Stimulated activated memory B cell treated with anti-CD40 and anti-IgM and Interleukin-4, amounts not matched to agents 10 μg/mL and 1 μg/mL and 100 μg/mL, for 72 hours (primary cell): ENCODE measurements at places on chromosomes 11 and 22.

GRCh38 chr11:83970061-83970671 is 684.0 kb upstream of the CCDC90B start:
- peak; percentile 62 for ATAC-seq

- ATAC-seq = no peak
Measured at GRCh38 chr22:27620367-27621154, 181.0 kb downstream of the MN1 start.

GRCh38 chr11:2366276-2366675 is 10.8 kb upstream of the CD81 start:
- ATAC-seq = no peak

DNA sequence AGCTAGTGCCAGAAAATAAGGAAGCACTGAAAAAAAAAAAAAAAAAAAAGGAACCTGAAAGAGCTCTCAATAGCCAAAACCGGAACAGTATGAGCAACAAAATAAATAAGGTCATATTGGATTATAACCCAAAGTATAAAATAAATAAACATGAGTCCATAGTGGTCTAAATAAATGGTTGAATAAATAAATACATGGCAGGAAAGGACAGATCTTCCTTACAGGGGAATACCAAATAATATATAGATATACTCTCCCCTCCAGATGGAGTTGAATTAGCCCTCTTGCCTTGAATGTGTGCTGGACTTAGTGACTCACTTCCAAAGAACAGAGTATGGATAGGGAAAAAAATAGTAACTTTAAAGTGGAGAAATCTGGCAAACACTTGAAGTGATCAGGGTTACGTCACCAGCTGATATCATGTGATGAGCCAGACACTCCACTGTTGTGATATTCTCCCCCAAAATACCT is 14.3 kb upstream of the ARRB1 start:
- ATAC-seq = no peak

DNA sequence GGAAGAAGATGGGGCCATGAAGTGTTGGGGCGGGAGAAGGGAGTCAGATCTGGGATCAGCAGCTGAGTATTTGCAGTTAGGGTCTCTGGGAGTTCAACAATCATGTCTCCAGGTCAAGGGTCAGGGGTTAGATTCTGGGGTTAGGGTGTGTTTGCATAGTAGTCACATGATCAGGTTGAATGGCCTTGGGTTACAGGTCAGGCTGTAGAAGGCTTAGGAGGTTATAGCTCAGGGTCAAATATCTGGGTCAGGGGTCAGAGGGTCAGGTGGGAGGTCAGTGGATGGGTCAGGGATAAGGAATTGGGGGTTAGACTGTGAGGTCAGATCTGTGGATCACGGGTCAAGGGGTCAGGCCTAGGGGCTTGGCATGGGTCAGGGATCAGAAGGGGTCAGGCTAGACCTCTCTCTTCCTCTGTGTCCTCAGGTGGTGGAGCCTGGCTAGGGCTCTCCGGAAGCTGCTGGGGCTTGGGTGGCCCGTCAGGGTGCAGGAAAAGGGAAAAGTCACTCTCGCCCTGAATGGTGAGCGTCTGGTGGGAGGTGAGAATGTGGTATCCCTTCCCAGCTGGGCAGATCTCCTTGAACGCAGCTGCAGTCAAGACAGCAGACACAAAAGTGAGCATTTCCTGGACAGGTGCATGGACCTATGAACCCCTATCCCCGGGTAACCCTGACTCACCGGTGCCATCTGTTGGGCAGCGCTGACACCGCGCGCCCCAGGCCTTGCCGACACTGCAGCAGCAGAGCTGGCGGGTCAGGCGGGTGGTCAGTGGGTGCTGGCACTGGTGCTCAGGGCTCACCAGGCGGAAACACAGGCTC is 6.4 kb downstream of the LTBP3 start:
- peak; percentile 83 for ATAC-seq

- no peak for ATAC-seq
Measured at GRCh38 chr11:81829976-81830375, 903.7 kb downstream of the FAM181B start.

GRCh38 chr11:2306877-2307500 is 5.2 kb downstream of the TSPAN32 start:
- ATAC-seq = no peak

DNA sequence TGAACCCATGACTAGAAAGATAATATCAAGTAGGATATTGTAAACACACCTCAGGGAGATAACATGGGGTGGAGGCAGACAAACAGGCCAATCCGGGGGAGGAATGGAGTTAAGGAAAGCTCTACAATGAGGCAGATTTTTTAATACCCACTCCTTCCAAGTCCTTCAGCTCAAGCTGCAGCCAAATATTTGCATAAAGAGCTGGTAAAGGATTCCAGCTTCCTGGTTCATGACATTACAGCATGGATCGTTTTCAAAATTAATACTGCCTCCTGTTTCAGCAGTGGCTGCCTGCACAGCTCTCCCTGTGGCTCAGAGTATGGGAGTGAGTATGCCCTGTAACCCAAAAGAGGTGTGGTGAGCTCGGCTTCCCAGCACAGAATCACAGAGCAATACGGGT is 5.1 kb downstream of the POU2AF3 start:
- ATAC-seq = no peak

GRCh38 chr22:33579448-33580093 is 340.7 kb downstream of the LARGE1 start:
- ATAC-seq = peak; percentile 78

DNA sequence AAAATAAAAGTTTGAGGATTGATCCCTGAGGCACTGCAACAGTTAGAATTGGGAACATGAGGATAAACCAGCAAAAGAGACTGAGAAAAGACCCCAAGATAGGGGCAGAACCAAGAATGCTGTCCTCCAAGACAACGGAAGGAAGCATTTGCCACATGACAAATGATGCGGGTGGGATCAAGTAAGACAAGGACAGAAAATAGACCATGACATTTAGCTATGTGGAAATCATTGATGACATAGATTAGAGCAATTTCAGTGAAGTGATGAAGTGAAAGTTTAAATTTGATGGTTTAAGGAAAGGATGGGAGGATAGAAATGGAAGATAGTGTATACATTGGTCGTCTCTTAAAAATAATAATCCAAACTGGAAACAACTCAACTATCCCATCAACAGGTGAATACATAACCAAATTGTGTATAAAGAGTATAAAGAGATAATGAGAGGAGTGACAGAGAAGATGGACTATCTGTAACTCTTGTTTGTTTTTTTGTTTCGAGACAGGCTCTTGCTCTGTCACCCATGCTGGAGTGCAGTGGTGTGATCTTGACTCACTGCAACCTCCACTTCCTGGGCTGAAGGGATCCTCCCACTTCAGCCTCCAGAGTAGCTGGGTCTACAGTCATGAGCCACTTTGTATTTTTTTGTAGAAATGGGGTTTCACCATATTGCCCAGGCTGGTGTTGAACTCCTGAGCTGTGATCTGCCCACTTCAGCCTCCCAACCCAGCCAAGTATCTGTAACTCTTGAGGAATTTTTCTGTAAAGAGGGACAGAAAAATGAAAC is 48.7 kb upstream of the FDX1 start:
- ATAC-seq = no peak

- no peak for ATAC-seq
Measured at GRCh38 chr11:12377106-12377823, at the start of gene PARVA. PARVA (plus strand) TSS chr11:12377571; CDS start chr11:12377648, 77 bp downstream.

- ATAC-seq = peak; percentile 31
Measured at GRCh38 chr11:8959546-8960166, 4.6 kb downstream of the TMEM9B start.

- ATAC-seq = no peak
Measured at GRCh38 chr11:116262370-116262769, 510.4 kb downstream of the BUD13 start.

DNA sequence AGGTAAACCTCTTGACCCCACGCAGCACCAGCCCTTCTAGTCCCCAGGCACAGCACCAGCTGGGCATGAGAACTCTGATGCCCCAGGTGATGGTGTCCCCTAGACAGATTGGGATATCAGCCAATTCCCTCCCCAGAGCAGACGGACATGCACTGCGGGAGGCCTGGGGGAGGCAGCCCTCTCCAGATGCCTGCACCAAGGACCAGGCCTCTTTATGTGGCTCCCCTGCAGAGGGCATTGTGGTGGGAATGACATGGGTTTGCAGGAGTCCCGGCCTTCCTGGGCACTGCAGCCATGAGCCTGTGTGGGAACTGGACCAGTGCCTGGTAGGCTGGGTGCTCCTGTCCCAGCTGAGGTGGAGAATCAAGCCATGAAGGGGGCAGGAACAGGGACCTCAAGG is 25.9 kb downstream of the PPM1F start:
- no peak for ATAC-seq

DNA sequence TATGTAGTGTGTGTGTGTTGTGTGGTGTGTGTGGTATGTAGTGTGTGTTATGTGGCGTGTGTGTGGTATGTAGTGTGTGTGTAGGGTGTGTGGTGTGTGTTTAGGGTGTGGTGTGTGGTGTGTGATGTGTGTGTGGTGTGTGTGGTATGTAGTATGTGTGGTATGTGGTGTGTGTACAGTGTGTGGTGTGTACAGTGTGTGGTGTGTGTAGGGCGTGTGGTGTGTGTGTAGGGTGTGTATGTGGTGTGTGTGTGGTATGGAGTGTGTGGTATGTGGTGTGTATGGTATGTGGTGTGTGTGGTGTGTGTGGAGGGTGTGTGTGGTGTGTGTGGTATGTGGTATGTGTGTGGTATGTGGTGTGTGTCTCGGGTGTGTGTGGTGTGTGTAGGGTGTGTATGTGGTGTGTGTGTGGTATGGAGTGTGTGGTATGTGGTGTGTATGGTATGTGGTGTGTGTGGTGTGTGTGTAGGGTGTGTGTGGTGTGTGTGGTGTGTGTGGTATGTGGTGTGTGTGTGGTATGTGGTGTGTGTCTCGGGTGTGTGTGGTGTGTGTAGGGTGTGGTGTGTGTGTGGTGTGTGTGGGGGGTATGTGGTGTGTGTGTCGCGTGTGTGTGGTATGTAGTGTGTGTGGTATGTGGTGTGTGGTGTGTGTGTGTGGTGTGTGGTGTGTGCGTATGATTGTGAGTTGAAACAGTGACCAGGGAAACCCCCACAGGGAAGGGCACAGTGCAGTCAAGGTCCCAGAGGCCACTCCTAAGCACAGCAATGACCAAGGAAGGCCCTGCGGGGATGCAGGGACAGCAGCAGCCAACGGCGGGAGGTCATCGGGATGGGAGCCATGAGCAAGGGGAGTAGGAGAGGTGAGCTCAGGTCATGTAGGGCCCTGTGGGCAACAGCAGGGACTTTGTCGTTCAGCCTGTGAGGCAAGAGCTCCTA is 2.9 kb upstream of the PPP6R2 start:
- ATAC-seq = no peak

DNA sequence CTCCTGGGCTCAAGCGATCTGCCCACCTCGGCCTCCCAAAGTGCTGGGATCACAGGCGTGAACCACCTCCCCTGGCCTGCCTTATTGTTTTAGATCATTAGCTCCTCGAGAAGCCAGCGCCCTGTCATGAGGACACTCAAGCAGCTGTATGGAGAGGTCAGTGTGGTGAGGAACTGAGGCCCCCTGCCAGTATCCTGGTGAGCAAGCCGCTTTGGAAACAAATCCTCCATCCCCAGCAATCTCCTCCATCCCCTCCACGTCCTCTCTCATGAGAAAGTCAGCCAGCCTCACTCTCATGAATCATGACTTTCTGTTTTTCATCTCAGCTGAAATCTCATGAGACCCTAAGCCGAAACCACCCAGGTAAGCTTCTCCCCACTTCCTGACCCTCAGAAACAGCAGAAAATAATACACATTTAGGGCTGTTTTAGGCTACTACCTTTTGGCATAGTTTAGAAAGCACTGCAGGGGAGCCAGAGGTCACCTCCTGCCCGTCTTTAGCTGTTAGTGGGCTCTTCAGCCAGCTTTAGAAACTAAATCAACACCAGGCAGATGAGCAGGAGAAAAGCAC is 56.0 kb downstream of the CTTN start:
- ATAC-seq = no peak

GRCh38 chr11:115208808-115209259 is 295.4 kb downstream of the CADM1 start:
- ATAC-seq = peak; percentile 27

GRCh38 chr11:28072321-28072720 is 35.6 kb downstream of the KIF18A start:
- ATAC-seq = no peak

DNA sequence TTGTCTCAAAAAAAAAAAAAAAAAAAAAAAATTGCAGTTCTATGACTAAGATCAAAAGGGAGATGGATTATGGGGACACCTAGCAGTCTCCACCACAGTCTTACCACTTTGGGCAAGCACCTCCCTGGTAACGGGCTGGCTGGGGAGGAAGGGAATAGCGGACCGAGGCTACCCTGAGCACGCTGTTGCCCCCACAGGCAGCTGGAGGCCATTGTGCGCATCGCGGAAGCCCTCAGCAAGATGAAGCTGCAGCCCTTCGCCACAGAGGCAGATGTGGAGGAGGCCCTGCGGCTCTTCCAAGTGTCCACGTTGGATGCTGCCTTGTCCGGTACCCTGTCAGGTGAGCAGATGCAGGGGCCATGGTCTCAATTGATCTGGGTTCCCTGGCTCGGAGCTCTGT is 21.2 kb downstream of the MCM5 start:
- no peak for ATAC-seq

GRCh38 chr11:17481905-17482304 is 5.3 kb upstream of the ABCC8 start:
- no peak for ATAC-seq

GRCh38 chr11:102983486-102983885 is 28.0 kb upstream of the MMP13 start:
- no peak for ATAC-seq

DNA sequence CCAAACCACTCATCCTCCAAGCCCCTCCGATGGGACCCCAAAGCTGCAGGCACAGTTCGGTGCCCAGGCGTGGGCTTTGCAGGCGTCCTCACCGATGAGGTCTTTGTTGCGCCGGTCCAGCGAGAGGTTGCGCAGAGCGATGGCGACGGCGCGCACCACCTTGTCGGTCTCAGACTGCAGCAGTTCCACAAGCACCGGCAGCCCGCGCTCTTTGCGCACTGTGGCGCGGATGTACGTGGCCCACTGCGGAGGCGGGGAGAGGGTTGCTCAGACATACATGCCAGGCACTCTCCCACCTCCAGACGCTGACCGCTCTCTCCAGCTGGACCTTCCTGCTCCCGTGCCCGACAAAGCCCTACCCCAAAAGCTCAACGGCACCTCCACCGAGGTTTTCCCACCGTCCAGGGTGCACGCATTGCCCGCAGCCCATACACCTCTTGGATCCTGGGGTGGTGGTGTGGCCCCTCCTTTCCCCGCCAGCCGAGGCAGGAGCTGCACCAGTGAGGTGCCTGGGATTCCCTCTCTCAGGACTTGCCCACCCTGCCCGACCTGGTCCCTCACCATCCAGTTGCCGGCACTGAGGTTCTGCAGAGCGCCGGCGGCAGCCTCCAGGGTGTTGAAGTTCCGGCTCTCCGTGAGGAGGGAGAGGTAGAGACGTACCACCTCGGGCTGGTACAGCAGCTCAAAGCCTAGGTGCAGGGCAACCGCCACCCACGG is 32.1 kb upstream of the TXNRD2 start:
- no peak for ATAC-seq

DNA sequence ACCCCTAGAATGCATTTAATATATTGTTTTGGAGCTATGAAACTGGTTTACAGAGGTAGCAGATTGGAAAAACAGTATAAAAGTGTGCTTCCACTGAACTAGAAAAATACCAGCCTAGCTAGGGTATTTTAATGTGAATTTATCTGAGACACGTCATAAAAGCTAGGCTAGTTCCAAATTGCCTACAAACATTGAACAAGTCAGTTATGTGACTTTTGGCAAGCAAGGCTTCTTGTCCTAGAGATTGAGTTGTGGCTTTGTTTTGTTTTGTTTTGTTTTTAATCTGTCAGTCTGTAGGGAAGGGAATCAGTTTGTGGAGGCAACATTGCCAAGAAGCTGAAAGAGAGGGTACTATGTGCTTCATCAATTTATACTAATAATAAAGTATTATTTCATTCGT is 24.2 kb downstream of the RTN3 start:
- no peak for ATAC-seq
